ENCODE measurements at places on chromosomes 5 and 9.

GRCh38 chr9:19781240-19781639, 7.6 kb downstream of the SLC24A2 start:
- DNase-seq: no peak

DNA sequence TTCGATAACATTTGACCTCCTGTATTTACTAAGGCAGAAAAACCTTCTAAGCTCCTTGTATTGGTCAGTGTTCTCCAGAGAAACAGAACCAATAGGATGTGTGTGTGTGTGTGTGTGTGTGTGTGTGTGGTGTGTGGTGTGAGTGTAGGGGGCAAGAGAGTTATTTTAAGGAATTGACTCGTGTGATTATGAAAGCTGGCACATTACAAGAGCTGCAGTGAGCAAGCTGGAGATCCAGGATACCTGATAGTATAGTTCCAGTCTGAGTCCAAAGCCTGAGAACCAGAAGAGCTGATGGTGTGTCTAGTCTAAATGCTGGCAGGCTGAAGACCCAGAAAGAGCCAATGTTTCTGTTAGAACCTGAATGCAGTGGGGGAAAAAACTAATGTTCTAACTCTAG, 21.2 kb upstream of the PIK3R1 start:
- DNase-seq: no peak

DNA sequence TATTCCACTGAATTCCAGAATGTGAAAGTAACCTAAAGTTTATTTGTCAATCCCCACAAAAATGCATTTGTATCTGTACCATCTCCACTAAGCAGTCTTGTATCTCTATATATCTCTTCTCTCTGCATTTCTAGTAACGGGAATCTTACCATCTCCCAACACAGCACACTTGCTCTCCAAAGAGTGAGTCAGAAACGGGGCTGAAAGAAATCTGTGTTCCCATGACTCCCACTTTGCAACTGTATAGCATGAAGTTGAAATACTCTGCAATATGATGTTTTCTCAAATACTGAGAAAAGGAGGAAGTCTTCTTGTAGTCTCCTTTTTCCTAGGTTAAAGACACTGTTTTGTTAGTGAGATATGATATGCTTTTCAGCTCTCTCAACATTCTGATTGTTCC, 848.8 kb upstream of the ACO1 start:
- DNase-seq: no peak

DNA sequence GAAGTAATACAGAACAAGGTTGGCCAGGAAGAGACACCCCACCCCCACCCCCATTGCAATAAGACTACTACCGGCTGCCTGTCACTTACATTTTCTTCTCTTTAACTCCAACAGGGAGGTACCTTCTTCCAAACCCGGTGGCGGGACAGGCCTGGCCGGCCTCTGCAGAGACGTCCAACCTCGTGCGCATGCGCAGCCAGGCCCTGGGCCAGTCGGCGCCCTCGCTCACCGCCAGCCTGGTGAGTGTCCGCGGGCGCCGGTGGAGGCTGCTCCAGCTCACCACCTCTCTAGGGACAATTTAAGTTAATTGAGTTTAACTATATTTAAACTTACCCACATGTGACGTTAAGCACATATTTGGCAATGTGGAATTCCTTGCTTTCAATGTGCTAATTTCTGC, 192.4 kb downstream of the MAST4 start:
- no peak for DNase-seq

- no peak for DNase-seq
Observed at GRCh38 chr9:130463763-130464745, 19.3 kb downstream of the ASS1 start.

DNA sequence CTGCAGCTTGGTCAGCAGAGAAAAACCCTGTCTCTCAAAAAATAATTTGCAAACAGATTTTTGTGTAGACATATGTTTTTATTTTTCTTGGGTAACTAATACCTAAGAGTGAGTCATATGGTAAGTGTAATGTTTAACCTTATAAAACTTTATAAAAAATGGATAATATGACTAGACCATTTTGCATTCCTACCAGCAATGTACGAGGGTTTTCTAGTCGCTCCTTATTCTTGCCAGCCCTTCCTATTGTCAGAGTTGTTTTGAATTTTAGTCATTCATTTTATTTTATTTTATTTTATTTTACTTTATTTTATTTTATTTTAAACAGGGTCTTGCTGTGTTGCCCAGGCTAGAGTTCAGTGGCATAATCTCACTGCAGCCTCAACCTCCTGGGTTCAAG, 37.8 kb downstream of the RABGAP1 start:
- DNase-seq: no peak

DNA sequence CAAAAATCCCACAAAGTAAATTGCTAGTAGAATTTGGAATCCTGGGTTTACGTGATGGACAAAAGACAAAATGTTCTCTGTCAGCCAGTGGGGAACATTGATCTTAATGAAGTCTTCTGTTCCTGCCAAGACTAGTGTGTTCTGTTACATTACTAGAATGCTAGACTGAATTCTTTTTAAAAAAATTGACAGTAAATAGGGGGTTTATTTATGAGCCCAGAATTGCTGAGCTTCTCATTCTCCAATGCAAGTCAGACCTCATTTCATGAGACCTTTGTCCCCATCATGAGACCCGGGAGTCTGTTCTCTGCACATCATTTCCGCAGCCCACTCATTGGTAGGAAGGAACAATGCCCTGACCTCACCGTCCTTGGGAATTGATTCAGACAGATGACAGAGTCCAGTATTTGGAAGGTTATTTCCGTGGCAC, 173.8 kb upstream of the OTULINL start:
- no peak for DNase-seq

DNA sequence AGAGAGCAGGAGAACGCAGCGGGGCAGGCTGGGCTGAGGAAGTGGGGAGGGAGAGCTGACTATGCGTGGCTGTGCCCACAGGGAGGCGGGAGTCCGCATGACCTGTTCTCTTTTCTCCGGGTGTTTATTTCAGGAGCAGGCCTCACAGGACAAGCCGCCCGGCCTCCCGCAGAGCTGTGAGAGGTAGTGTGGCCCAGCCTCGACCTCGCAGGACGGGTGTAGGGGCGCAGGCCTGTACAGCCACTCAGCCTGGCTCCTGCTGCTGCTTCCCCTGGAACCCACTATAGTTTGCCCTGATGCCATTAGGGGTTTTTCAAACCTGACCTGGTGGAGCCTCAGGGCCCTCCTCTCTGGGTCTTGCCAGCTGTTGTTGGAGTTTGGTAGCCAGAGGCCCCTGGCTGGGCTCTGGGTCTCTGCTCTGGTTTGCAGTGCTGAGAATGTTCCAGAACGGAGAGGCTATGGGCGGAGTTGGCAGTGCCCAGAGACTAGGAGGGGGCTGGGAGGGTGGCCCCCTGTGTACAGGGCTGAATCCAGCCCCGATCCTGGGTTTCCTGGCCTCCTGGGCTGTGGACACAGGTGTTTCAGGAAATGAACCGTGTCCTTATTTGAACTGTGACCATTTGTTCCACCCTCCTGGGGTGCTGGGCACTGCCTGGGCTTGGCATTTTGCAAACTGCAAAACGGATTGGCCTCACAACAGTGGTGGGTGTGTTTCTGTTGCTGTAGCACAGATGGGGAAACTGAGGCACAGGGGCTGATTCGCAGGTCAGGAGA, 78.8 kb downstream of the WNK2 start:
- no peak for DNase-seq

GRCh38 chr5:41270423-41271251, 57.3 kb upstream of the C6 start:
- DNase-seq: no peak

DNA sequence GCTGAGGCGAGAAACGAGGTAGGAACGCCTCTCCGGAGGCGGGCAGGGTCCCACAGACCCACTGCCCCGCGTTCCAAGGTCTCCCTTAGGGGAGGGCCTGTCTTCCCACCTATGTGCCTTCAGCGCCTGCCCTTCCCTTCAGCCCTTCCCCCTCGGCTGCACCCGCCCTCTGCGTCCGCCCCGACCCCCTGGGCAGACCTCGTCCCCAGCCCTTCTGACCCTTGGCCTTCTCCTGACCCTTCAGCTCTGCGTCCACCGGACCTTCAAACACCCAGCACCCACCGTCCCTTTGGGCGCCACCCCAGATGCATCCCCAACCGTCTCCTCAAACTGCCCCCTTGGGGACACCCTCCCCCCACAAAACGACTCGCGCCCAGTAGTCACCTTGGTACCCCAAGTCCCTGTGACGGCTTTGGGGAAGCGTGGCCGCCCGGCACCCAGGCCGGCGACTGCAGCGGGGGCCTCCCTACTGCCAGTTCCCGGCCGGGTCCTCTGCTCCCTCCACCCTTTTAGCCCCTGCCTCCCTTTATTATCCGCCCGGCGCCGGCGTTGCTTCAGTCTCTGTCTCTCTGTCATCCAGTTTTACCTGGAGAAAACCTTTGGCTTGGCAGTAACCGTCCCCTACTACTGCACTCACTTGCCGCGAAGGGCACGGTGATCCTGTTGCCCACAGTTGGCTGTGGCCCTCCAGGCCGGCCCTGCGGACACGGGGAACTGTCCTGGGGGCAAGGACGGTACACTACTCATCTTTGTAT, 421 bp downstream of the RUSC2 start:
- DNase-seq: no peak

- DNase-seq: no peak
Observed at GRCh38 chr5:10091701-10092100, 158.0 kb downstream of the ATPSCKMT start.
